ENCODE measurements at places on chromosomes 11 and 22. TPM values are rescaled to one million over a fixed set of nuclear protein-coding genes. Genes with fewer than 3 reads are reported as not detected.
A peak's percentile ranks its signal among the peaks of the same experiment; 100 is the strongest.

ART1 gene
- total RNA-seq = not detected

GRCh38 chr11:69947793-69948255 lies 128.6 kb upstream of the FGF3 start:
- no peaks in the 10 kb centered on the region for H3K4me1 ChIP-seq
- no peaks in the 10 kb centered on the region for H3K27me3 ChIP-seq
- H3K4me3 ChIP-seq = no peak overlapping the region
- H3K36me3 ChIP-seq = no peaks in the 10 kb centered on the region

- H3K36me3 ChIP-seq = no peaks in the 10 kb centered on the region
- peaks cover 38% of the 10 kb centered on the region for H3K27me3 ChIP-seq
- peak overlapping the region; percentile 70 for H3K4me3 ChIP-seq
- no peak overlapping the region for H3K27ac ChIP-seq
- H3K4me1 ChIP-seq = peaks cover 17% of the 10 kb centered on the region
- peak; percentile 59 for DNase-seq
Observed at GRCh38 chr11:102110761-102111010, 439 bp downstream of the YAP1 start.

DNA sequence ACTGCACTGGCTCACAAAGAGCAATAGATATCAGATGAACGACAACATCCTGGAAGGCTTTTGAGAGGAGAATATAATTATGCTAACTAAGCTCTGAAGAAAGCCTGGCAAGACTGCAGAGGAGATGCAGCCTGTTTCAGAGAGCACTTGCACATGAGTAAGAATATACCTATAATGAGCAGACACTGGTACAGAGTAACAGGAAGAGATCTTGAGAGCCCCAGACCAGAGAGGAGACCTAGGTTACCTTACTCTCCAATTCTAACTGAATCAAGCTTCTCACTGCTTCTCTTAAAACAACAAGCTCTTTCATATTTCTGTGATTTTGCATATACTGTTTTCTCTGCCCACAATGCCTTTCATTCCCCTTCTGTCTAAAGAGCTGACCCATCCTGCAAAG lies 66.5 kb downstream of the FAM168A start:
- H3K27me3 ChIP-seq = no peaks in the 10 kb centered on the region
- H3K4me1 ChIP-seq = peaks cover 11% of the 10 kb centered on the region
- no peak for DNase-seq
- H3K36me3 ChIP-seq = no peaks in the 10 kb centered on the region
- H3K27ac ChIP-seq = no peak overlapping the region

DNA sequence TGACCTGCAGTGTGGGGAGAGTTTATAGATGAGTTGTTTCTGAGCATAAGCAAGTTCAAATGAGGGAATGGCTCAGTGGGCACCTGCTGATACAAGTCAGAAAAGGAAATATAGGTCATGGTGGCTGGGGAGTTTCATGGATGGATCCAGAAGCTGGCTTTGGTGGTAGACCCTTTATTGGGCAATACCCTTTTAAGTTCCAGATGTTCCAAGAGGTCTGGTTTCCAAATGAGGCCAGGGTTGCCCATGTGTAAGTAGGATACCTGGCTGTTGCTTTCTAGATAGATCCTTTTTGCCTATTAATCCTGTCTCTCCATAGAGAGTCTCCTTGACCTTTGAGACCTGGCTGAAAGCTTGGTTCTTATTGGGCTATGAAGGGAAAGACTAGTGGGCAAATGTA lies 2.2 kb downstream of the STIM1 start:
- peak overlapping the region; percentile 99 for H3K27ac ChIP-seq
- no peak for DNase-seq
- peak overlapping the region; percentile 36 for H3K4me3 ChIP-seq
- H3K36me3 ChIP-seq = peaks cover 3% of the 10 kb centered on the region
- peaks cover 83% of the 10 kb centered on the region for H3K4me1 ChIP-seq

DNA sequence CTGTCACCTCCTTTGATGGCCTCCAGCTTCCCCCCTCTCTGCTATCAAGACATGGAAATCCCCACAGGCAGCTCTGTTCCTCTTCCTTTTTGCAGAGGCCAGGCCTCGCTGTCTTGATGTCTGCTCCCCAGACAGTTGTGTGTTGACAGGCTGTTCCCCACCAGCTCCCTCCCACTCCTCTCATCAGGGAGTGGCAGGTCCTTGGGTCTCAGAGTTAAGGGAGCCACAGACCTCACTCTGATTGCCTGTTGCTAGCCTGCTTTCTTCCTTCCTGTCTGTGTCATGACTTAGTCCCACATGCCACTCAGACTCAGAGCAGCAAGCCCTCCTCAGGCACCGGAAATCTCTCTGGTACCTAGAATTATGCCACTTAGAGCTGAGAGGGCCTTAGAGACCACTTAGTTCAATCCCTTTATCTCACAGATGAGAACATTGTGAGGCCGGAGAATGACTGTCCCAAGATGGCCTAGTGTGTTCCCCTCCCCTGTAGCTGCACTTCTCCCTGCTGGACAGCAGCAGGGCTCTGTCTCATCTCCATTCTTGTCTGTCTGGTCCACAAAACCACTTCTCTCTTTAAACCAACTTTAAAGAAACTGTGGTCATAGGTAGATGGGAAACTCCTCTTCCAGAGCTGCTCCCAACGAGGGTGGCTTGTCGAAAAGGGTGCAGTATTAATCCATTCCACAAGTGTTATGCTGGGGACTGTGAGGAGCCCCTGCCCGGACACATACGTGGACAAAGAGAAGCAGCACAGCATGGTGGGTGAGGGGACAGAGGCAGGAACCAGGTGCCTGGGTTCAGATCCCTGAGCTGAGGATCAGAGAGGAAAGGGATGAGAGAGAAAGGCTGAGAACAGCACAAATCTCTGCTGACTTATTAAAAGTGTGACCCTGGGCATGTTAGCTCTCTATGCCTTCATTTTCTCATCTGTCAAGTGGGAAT lies 4.2 kb downstream of the AMPD3 start:
- H3K27ac ChIP-seq = peak overlapping the region; percentile 98
- DNase-seq = peak; percentile 88

GRCh38 chr22:48315439-48316256 lies 1512.0 kb downstream of the BRD1 start:
- H3K27ac ChIP-seq = no peak overlapping the region
- no peak overlapping the region for H3K4me3 ChIP-seq
- H3K4me1 ChIP-seq = no peaks in the 10 kb centered on the region
- no peak for DNase-seq

GRCh38 chr11:680476-680875 lies 14.5 kb downstream of the DEAF1 start:
- no peak overlapping the region for H3K4me3 ChIP-seq
- H3K4me1 ChIP-seq = no peaks in the 10 kb centered on the region
- H3K36me3 ChIP-seq = no peaks in the 10 kb centered on the region
- no peaks in the 10 kb centered on the region for H3K27me3 ChIP-seq

GLB1L3 gene
- total RNA-seq = not detected

GDPD4 gene
- total RNA-seq = not detected

GRCh38 chr11:88861618-88862017 lies 204.2 kb downstream of the GRM5 start:
- no peak for DNase-seq
- no peak overlapping the region for H3K27ac ChIP-seq
- no peak overlapping the region for H3K4me3 ChIP-seq
- no peaks in the 10 kb centered on the region for H3K27me3 ChIP-seq
- H3K4me1 ChIP-seq = no peaks in the 10 kb centered on the region

- H3K27ac ChIP-seq = peak overlapping the region; percentile 89
- peaks cover 29% of the 10 kb centered on the region for H3K36me3 ChIP-seq
- H3K4me1 ChIP-seq = peaks cover 65% of the 10 kb centered on the region
Observed at GRCh38 chr11:73141309-73142127, 600 bp downstream of the FCHSD2 start.

KLHDC7B gene
- total RNA-seq = 6.2 TPM

DNA sequence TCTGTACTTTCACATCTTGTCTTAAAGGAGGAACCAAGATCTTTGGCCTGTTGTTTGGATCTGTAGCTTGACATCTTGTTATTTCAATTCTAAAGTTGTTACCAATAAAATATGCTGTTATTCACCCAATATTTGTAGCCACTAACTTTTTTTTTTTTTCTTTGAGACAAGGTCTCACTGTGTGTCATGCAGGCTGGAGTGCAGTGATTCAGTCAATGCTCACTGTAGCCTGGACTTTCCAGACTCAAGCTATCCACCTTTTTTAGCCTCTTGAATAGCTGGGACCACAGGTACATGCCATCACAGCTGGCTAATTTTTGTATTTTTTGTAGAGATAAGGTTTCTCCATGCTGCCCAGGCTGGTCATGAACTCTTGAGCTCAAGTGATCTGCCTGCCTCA lies 769.4 kb downstream of the DLG2 start:
- no peaks in the 10 kb centered on the region for H3K27me3 ChIP-seq
- H3K4me1 ChIP-seq = no peaks in the 10 kb centered on the region
- no peak overlapping the region for H3K4me3 ChIP-seq
- no peaks in the 10 kb centered on the region for H3K36me3 ChIP-seq
- no peak overlapping the region for H3K27ac ChIP-seq

OR5M10 gene
- not detected for total RNA-seq

- H3K27ac ChIP-seq = no peak overlapping the region
- H3K4me1 ChIP-seq = peaks cover 16% of the 10 kb centered on the region
- no peak for DNase-seq
- H3K36me3 ChIP-seq = no peaks in the 10 kb centered on the region
Observed at GRCh38 chr11:66419825-66420224, 1.0 kb upstream of the NPAS4 start.

DNA sequence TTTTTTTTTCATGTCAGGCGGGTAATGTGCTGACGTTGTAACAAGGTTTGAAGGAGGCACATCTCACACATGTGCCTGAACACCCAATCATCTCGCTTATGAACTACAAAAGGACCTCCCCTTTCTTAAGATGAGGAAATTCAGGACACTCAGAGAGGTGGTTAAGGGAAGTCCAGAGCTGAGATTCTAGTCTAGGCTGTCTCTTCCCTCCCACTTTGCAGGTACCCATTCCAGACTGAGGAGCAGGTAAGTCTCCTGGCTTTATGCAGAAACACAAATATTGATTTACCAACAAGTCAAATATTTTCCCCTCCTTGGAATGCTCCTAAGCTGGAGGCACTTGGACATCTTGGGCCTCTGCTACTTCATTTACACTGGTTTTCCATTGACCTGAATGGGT lies 122.9 kb upstream of the CADM1 start:
- no peaks in the 10 kb centered on the region for H3K4me1 ChIP-seq
- no peak for DNase-seq
- no peaks in the 10 kb centered on the region for H3K36me3 ChIP-seq

SCUBE2 gene
- not detected for total RNA-seq

DNA sequence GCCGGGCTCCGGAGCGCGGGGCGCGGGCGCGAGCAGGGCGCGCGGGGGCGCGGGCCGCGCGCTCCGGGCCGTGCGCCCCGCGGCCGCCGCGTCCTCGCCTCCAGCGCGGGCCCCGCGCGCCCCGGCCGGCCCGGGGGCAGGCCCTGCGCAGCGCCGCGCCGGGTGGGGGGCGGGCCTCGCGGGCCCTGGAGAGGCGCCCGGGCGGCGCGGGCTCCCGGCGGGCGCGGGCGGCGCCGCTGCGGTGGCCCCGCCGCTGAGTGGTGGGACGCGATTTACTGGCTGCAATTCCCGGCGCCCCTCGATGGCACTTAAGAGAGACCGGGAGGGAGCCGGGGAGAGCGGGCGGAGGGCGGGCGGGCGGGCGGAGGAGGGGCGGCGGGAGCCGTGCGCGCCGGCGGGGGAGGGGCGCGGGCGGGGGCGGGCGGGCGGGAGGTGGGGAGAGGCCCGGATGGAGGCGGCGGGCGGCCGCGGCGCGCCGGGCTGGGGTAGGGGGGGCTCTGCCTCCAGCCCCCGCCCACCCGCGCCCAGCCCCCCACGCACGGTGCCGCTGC lies 73.2 kb upstream of the TCF20 start:
- H3K36me3 ChIP-seq = no peaks in the 10 kb centered on the region
- H3K4me3 ChIP-seq = no peak overlapping the region
- peaks cover 4% of the 10 kb centered on the region for H3K4me1 ChIP-seq
- H3K27me3 ChIP-seq = peaks cover 43% of the 10 kb centered on the region

PRG2 gene
- total RNA-seq = not detected

DNA sequence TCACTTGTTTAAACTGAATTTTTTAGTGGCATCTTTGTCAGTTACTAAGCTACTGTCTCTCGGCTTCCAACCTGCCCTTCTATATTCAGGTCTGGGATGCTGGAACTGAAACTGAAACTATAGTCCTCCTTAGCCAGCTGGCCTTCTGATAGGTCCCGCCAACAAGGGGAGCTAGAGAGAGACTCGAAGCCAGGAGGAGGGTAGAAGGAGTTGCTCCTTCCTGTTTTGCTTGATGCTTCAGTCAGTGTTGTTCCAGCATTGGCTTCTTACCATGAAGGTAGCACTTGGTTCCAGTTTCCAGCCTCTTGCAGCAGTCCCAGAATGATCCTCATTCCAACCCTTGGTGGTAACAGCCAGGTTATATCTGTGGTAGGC lies 32.9 kb upstream of the HORMAD2 start:
- H3K27me3 ChIP-seq = no peaks in the 10 kb centered on the region
- no peak overlapping the region for H3K4me3 ChIP-seq
- H3K36me3 ChIP-seq = no peaks in the 10 kb centered on the region
- DNase-seq = peak; percentile 20
- peaks cover 9% of the 10 kb centered on the region for H3K4me1 ChIP-seq

- no peak for DNase-seq
- no peaks in the 10 kb centered on the region for H3K4me1 ChIP-seq
- H3K36me3 ChIP-seq = no peaks in the 10 kb centered on the region
- H3K27ac ChIP-seq = no peak overlapping the region
- no peak overlapping the region for H3K4me3 ChIP-seq
Observed at GRCh38 chr22:33780531-33781136, 139.6 kb downstream of the LARGE1 start.

DNA sequence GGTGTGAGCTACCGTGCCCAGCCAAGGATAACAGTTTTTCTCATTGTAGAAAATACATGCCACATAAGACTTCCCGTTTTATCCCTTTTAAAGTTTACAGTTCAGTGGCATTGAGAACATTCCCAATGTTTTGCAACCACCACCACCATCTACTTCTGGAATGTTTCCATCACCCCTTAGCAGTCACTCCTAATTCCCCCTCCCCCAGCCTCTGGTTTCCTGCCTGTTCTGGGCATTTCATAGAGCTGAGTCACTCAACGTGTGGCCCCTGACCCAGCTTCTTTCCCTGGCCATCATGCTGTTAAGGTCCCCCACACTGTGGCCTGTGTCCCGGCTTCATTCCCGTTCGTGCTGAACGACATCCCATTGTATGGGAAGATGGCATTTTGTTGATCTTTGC lies 30.7 kb downstream of the FGF4 start:
- H3K4me1 ChIP-seq = no peaks in the 10 kb centered on the region
- no peaks in the 10 kb centered on the region for H3K27me3 ChIP-seq
- DNase-seq = no peak
- H3K4me3 ChIP-seq = no peak overlapping the region

GRCh38 chr11:64854534-64855502 lies 10.4 kb upstream of the CDC42BPG start:
- peaks cover 95% of the 10 kb centered on the region for H3K4me1 ChIP-seq
- peak overlapping the region; percentile 100 for H3K27ac ChIP-seq
- H3K36me3 ChIP-seq = no peaks in the 10 kb centered on the region
- H3K4me3 ChIP-seq = no peak overlapping the region

All from B cell (primary cell).